ENCODE measurements at places on chromosomes 16 and 17. TPM values are rescaled to one million over a fixed set of nuclear protein-coding genes. Genes with fewer than 3 reads are reported as not detected.

- no peak for DNase-seq
These were observed 416.5 kb downstream of the UTP18 start for GRCh38 chr17:51676691-51677487.

- DNase-seq: no peak
These were observed 49.7 kb downstream of the SMG6 start for GRCh38 chr17:2253768-2254406.

GRCh38 chr17:41284546-41284945 is 9.0 kb downstream of the KRTAP9-7 start:
- DNase-seq: no peak

- peak; percentile 51 for DNase-seq
These were observed 24.2 kb upstream of the ABCA9 start for GRCh38 chr17:69084911-69085310.

GRCh38 chr17:45261577-45262515 is at the start of gene SPATA32:
SPATA32 (minus strand) TSS chr17:45262094; CDS start chr17:45262016, 78 bp downstream.
- no peak for DNase-seq

- DNase-seq: no peak
These were observed 161.7 kb upstream of the CDH5 start for GRCh38 chr16:66204756-66205155.

DNA sequence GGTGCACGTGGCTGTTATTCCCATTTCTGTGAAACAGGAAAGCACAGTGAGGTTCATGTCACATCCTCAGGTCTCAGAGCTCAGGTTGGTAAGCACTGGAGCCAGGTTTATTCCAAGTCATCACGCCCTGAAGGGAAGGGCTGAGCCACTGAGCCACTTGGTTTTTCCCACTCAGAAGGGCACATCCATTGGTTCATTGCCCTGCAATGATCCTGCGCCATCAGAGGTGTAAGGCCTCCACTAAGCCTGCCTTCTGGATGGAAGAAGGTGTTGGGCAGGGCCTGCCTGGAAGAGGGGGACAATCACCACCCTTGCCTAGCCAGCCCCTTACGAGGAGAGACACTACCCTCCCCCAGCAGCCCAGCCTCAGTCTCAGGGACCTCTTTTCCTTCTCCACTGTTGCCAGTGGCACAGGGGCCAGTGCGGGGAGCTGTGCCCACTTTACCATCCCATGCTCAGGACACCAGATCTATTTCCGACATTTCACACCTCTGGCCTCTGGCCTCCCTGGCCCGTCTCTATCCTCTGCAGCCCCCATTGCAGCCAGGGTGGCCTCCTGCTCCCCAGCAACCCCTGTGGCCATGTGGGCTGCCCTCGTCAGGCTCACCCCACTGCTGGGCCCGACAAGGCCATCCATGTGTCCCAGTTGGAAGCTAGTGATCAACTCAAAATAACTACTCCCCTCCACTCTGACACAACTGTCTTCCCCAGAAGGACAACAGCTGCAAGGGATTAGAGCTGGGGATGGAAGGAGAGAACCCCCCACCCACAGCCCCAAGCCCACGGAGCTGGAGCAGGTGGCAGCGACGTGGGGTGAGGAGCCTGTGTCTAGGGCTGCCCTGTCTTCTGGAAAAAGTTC is 29.9 kb downstream of the CFAP20 start:
- no peak for DNase-seq

- no peak for DNase-seq
These were observed 55.0 kb downstream of the PDPK1 start for GRCh38 chr16:2592786-2593185.

- no peak for DNase-seq
These were observed 16.7 kb downstream of the EPOP start for GRCh38 chr17:38657824-38658740.

GRCh38 chr16:85098565-85098964 is 13.7 kb downstream of the CIBAR2 start:
- no peak for DNase-seq

- peak; percentile 2 for DNase-seq
These were observed 141.9 kb upstream of the CDH5 start for GRCh38 chr16:66224626-66225025.

- no peak for DNase-seq
These were observed 29.9 kb downstream of the YPEL2 start for GRCh38 chr17:59361386-59361785.

GRCh38 chr16:4283939-4284338 is 11.1 kb upstream of the TFAP4 start:
- no peak for DNase-seq

DNA sequence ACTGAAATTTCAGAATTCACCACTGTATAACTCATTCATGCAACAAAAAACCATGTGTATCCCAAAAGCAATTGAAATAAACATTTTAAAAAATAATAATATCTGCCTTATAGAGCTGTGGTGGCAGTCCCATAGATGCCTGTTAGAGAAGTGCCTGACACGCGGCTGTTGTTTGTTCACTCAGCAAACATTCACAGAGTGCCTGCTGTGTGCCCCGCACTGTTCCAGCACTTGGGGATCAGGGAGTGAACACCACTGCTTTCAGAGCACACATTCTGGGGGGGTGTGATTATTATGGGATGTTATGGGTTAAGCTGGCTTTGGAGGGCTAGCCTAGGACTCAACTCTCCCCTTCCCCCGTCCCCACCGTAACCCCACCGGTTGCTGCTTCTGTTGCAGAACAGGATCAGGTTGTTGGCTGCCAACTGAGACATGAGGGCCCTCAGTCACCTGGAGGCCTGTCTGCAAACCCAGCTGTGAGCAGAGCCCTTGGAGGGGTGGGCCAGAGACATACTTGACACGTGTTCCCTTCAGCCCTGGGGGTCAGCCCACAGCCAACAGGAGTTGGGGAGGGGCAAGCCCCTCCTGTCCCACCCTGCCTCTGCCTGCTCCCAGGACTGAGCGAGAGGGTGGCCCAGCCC is 103.3 kb upstream of the CIBAR2 start:
- DNase-seq: no peak

DNA sequence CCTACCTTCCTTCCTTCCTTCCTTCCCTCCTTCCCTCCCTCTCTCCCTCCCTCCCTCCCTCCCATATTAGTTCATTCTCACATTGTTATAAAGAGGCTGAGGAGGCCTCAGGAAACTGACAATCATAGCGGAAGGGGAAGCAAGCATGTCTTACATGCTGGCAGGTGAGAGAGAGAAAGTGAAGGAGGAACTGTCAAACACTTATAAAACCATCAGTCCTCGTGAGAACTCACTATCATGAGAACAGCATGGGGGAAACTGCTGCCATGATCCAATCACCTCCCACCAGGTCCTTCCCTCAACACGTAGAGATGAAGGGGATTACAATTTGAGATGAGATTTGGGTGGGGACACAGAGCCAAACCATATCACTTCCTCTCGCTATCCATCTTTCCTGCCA is 281.6 kb upstream of the FOXF1 start:
- DNase-seq: no peak

DNA sequence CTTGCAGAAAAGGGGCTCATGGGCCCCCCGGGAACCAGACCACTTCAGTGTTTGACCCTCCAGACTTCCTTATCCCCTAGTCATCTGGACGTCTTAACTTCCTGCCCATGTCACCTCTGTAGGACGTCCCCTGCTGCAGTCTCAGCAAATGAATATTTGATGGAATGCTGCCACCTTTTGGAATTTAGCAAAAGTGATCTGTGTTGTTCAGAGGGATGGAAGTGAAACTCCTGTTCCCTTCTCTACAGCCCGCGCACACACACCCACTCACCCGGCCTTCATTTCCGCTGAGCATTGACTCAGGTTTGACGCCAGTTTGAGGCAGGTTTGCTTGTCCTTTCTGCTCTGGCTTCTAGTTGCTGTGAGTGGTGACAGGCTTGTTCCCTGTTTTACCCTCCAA is 507.2 kb upstream of the EEF2KMT start:
- DNase-seq: peak; percentile 59

GRCh38 chr16:77663711-77664110 is 58.6 kb upstream of the NUDT7 start:
- DNase-seq: no peak

DNA sequence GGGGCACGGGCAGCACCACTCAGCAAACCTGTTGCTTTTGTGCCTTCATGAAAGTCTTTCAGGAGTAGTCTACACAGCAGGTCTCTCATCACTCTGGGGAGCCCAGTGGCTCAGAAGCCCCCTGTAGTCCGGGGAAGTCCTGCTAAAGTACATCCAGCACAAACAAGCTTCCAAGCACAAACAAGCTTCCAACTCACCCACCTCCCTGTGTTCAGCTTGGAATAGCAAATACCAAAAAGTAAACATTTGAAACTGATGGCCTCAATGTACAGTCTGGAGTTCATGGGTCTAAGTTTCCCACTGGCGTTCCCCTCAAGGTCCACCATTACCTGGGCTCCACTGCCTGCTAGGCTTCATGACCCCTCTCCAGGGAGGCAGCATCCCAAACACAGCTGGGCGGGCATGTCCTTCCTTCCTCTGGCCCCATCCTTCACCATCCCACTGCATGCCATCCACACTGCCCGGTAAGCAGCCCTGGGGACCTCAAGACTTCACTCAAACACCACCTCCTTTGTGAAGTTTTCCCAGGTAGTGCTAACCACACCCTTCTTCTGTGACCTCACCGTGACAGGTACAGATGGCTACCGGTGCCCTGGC is 62.8 kb upstream of the SIAH1 start:
- DNase-seq: no peak

DNA sequence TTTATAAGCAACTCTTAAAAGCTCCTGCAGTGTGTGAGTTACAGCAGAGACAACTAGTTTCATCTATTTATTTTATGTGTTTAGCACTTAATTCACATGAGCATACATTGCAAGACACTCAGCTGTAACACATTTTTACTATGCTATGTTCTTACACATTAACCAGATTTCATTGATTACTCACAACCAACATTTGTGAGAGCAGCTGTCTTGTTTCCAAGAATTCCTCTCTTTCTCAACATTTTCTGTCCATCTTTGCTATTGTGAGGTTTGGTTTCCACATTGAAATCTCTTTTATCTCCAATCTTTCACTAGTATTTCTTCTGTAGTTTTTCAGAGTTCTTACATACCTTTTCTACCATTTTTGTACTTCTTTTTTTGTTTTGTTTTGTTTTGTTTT is 51.2 kb downstream of the COPRS start:
- no peak for DNase-seq

- DNase-seq: no peak
These were observed 1.3 kb downstream of the ADGRG1 start for GRCh38 chr16:57629516-57630406.

GRCh38 chr17:63487014-63487339 is 10.1 kb downstream of the ACE start:
- no peak for DNase-seq

DNA sequence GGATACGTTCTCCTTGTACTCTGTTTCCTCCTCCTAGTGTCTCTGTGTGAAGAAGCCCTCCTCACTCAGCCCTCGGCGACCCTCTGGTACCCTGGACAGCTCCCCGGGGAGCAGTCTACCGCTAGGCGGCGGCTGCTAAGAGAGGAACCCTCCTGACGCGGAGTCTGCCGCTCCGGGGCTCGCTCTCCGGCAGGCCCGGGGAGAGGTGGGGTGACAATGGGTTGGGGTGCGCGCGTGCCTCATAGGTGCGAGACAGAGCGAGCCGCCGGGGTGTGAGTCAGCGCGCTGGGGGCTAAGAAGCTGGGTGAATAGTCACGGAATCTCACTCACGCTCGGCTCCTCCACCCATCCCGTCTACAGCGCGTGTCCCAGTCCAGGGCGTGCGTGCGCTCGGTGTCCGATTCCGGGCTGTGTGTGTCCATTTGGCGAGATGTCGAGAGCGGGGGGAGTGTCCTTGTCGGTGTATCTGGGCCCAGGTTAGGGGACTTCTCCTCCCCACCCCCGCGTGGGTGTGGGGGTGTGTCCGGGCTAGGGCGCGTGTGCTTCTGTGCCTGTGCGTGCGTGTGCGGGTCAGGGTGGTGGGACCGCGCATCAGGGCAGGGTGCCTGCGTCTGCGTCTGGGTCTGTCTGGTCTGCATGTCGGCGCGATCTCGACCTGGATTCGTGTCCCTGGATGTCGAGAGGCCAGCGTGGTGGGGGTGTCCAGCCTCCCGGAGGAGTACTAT is 577 bp upstream of the HS3ST2 start:
- peak; percentile 45 for DNase-seq

DNA sequence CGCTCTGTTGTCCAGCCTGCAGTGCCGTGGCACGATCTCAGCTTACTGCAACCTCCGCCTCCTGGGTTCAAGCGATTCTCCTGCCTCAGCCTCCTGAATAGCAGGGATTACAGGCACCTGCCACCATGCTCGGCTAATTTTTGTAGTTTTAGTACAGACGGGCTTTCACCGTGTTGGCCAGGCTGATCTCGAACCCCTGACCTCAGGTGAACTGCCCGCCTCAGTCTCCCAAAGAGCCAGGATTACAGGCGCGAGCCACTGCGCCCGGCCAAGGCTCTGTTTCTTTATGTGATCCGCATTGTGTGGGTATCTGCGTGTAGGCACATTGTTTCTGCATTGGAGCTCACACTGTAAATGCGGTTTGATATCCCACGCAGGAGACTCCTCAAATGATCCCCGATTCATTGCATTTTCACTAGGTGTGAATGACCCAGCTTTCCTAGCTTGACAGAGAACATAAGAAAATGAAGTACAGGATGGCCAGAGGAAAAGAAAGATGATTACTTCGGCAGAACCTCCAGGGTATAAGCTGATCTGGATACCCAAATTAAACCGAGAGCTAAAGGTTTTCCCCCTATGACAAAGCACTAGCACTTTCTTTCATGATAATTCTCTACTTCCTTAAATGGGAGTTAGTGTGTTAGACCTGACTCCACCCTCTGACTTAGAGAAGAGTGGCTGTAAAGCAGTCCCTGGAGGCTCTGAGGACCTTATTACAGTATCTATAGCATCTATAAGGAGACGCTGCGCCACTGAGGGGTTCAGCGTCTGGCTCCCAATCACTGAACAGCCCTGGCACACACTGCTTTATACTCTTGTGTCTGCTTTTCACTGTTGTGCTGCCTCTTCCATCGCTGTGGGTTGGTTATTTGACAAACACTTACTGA is 17.3 kb downstream of the COTL1 start:
- no peak for DNase-seq

GRCh38 chr16:50496990-50497389 is 51.2 kb upstream of the NKD1 start:
- no peak for DNase-seq

GRCh38 chr16:56329887-56330286 is 95.5 kb downstream of the AMFR start:
- DNase-seq: no peak

Gene OR4D1
- not detected for total RNA-seq

Gene CA4
- total RNA-seq: not detected

Gene FOXC2
- not detected for total RNA-seq

Gene WDR45B
- total RNA-seq: 75.5 TPM

Gene RPTOR
- 28.6 TPM for total RNA-seq

Gene MED9
- total RNA-seq: 73.7 TPM

Gene SOCS1
- 1.4 TPM for total RNA-seq

Gene SECTM1
- total RNA-seq: 0.37 TPM

Gene WNT9B
- total RNA-seq: not detected

Gene GUCY2D
- total RNA-seq: not detected

Gene TGFB1I1
- 0.67 TPM for total RNA-seq

Gene PPM1E
- total RNA-seq: 4.2 TPM

Gene DOC2A
- total RNA-seq: 2.1 TPM

Gene FSCN2
- total RNA-seq: not detected

Gene CENPN
- total RNA-seq: 60.3 TPM

Gene LGALS9
- total RNA-seq: not detected

Gene KCNAB3
- 0.37 TPM for total RNA-seq

Gene ZG16B
- total RNA-seq: not detected

Gene SLC35B1
- 91.6 TPM for total RNA-seq
